ENCODE measurements at places on chromosomes 7 and 10.

DNA sequence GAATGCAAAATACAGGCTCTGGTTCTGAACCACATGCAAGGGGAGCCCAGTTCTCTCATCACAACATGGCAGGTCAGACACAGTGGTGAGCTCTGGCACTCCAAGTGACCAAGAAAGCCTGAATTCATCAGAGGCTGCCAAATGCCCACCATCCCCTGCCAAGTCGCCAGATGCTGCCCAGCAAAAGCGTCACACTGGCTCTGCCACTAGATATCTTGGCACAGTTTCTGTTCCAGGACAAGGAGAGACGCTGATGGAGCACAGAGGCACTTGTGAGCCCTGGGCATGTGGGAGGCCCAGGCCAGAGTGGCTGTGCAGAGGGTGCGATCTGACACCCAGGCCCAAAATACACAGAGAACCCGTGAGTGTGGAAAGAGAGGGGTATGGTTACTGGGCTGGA is 57.8 kb downstream of the GAD2 start:
- no peak for DNase-seq

- peak; percentile 25 for DNase-seq
Observed at GRCh38 chr7:121126801-121127534, 138.5 kb downstream of the CPED1 start.

DNA sequence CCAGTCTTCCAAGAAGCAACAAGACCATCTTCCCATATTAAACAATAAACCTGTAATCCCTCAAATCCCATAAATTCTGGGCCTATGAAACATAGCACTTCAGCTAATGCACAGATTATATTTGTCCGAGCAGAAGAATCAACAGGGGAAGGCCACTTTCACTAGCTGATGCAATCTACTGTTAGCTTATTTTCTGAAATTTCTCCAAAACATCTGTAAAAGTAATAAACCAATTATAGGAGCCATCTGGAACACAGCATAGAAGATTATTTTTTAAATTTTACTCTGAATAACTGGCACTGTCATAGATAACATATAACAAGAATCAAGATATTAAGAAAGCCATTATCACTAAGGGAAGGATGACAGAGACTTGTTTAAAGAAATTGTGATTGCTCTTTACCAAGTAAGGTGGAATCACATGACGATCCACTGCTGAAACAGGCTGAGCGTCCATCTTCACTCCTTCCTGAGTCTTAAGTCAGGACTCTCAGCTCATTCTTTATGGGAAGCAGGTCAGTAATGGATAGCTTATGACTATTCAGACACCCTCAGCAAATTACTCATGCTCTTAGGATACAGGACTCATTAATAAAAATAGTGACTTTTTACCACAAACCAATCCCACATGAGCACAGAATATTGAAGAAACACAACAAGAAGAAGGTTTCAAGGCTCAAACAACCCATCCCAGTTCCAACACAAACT is 719.5 kb downstream of the XPNPEP1 start:
- DNase-seq = no peak

- DNase-seq = no peak
Observed at GRCh38 chr7:2006231-2006771, 226.4 kb downstream of the MAD1L1 start.

GRCh38 chr7:11540271-11540761 is 291.7 kb downstream of the THSD7A start:
- peak; percentile 5 for DNase-seq

DNA sequence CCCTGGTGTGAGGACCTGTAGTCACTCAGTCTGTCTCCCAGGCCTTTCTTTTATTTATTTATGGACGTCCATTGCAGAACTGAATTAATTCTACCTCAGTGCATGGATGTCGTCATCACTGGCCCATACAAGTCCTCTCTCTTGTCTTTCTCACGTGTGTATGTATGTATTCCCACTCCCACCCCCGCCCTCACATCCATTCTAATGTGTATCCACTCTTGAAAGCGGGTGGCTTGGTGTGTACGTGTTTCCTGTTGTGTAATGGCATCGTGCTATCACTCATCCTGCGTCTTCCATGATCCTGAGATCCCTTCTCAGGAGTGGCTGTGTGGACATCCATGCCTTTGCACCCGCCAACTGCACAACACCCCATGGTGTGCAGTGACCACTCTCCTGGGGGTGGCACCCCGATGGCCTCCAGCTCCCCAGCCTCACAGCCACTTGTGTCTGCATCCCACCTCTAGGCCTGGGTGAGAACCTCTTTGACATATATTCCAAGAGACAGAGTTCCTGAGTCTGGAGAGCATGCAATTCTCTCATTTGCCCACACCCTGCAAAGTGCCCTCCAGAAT is 3.0 kb upstream of the AOC1 start:
- no peak for DNase-seq

- DNase-seq = no peak
Observed at GRCh38 chr10:127182161-127182560, 14.2 kb downstream of the INSYN2A start.

- peak; percentile 35 for DNase-seq
Observed at GRCh38 chr7:106864298-106865081, 592 bp upstream of the PIK3CG start.

DNA sequence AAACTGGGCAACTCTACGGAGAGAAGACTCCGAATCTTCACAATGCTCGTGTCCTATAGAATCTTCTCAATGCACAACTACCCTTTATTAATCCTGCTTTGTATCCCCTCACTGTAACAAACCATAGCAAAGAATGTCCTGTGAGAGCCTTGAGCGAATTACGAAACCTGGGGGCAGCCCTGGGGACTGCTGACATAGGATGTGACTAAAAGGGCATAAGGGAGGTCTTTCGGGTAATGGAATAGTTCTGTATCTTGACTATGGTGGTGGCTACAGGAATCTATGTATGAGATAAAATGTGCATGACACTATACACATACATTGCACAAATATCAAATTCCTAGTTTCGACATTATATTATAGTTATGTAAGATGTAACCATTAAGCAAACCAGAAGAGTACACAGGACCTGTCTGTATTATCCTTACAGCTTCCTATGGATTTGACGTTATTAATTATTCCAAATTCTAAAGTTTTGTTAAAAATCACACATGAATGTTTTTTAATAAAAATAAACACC is 162.5 kb upstream of the KCTD7 start:
- DNase-seq = no peak

GRCh38 chr10:58755677-58756076 is 243.0 kb downstream of the BICC1 start:
- no peak for DNase-seq

- no peak for DNase-seq
Observed at GRCh38 chr10:15084502-15084922, 4.1 kb downstream of the ACBD7 start.

DNA sequence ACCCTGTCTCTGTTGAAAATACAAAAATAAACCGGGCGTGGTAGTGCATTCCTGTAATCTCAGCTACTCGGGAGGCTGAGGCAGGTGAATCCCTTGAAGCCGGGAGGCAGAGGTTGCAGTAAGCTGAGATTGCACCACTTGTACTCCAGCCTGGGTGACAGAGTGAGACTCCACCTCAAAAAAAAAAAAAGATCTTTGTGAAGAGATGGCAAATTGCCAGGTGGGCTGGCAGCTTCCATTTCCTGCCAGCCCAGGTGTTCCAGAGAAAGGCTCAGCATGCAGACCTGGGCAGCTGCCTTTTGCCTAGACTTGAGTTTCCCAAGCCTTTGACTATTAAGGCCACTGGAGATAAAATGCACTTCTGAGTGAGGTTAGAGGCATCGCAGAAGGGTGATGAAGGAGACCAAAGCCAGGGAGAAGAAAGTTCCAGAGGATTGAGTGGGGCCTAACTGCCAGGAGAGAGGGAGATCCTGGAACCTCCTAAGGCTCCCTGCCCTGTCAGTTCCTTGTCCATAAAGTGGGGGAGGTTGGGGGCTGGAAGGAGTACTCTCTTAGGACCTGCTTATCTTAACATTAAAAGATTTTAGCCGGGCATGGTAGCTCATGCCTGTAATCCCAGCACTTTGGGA is 10.0 kb upstream of the DDIT4 start:
- DNase-seq = peak; percentile 45

GRCh38 chr7:120054376-120055100 is 218.4 kb upstream of the KCND2 start:
- DNase-seq = no peak

DNA sequence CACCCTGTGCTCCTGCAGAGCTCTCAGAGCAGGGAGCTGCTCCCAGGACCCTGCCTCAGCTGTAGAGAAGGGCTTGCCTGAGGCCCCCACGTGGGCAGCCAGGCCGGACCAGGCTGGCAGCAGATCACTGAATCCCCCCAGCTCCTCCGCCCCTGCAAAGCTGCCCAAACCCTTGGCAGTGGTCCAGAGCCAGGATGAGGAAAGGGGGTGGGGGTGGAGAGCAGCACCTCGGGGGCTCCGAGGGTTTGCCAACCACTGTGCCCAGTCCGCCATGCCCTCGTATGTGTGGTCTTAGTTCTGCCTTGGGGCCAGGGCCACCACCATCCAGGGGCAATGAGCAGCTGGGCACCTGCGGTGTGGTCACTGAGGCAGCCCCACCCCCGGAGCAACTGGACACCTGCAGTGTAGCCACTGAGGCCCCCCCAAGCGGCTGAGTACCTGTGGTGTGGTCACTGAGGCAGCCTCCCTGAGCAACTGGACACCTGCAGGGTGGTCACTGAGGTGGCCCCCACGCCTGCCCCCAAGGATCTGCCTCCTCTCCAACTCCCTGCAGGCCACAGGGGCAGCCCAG is 90.8 kb downstream of the TCERG1L start:
- DNase-seq = no peak

GRCh38 chr7:14834883-14835282 is 67.7 kb downstream of the DGKB start:
- no peak for DNase-seq

GRCh38 chr7:54615537-54615936 is 73.4 kb downstream of the VSTM2A start:
- no peak for DNase-seq

DNA sequence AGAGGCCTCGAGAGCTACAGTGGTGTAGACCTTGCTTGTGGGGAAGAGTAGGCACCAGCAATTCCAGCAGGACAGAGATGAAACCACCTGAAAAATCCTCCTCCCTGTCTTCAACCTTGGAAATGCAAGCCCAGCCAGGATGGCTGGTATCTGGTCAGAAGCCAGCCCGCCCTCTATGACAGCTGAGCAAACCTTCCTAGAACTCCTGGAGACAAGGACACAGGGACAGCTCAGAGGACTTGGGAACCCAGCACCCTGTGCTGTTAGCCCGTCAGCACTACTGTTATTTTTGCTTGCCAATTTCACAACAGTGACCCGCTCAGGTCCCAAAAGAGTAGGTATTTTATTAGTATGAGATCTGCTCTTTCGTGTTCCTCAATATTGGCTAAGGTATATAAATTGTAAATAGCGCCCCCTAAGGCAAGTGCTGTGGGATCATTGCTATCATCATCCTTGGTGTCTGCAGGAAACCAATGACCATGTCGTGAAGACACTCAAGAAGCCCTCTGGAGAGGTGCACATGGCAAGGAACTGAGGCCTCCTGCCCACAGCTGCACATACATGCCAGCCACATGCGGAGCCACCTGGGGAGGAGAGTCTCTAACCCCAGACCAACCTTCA is 156.5 kb upstream of the CHST15 start:
- peak; percentile 54 for DNase-seq

DNA sequence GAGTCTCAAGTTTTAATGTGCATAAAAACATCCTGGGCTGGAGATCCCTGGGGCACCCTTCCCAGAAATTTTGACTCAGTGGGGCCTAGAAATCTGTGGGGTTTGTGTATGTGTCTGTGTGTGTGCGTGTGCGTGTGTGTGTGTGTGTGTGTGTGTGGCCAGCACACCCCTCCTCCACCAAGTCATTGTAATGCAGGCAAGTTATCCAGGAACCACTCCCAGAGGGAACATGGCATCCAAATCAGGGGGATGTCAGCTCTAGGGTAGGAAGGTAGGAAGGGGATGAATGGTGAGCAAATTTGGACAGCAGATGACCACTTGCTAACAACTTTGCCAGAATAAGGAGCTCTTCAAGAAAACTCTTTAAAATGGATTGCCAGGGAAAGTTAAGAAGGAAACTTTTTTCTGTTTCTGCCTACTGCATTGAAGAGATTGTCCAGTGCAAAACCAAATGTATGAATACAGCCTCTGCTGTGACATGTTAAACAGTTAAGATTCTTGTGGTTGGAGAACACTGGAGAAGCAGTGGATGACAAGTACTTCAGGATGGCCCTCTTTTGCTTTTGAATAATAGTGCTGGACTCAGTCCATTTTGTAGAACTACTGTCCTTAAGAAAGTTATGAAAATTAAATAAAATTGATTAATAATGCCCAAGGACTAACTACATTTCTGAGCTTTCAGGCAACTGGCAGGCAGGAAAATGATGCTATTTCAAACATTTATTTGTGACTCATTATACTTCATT is 12.3 kb downstream of the STAMBPL1 start:
- DNase-seq = no peak

DNA sequence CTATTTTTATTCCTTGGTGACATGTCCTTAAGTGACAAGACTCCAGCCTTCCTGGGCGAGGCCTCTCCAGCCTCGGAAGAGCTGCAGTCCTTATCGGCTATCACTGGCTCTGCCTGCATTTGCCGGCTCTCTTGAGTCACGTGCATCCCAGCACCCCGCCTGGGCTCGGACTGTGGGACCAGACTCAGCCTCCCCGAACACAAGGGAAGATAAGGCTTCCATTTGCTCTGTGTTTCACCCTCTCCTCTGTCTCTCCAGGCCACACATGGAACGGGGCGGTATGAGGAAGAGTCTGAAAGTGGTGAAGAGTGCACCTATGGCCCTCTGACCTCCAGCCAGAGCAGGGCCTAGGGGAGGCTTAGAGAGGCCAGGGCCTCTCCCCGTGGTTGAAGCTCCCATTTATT is 4.7 kb downstream of the GDF2 start:
- DNase-seq = peak; percentile 23

DNA sequence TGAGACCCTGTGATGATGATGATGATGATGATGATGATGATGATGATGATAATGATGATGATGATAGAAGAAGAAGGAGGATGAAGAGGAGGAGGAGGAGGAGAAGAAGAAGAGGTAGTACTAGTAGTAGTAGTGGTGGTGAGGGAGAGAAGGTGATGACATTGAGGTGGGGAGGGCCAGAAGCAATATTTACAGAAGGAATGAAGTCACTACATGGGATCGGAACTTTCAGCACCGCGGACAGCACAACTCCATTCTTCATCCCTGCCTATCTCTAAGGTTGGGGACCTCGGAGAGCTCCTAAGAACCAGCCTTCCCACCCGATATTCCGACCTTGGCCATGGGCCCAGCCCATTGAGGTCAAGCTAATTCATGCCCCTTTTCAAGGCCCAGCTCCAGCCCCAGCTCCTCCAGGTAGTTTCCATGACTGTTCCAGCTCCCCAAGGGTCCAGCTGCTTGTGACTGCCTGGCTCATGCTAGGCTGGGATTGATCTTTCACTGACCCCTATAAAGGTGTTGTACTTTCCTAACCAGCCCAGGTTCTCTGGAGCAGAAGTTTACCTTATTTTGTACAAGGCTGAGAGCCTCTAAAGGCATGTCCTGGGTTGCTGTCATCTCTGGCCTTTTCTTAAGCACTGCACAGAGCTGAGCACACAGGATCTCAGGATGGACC is 10.3 kb downstream of the CRHR2 start:
- DNase-seq = peak; percentile 88

- DNase-seq = no peak
Observed at GRCh38 chr10:68594405-68594804, 34.3 kb downstream of the TET1 start.
